ENCODE measurements at places on chromosomes 3 and 15.

DNA sequence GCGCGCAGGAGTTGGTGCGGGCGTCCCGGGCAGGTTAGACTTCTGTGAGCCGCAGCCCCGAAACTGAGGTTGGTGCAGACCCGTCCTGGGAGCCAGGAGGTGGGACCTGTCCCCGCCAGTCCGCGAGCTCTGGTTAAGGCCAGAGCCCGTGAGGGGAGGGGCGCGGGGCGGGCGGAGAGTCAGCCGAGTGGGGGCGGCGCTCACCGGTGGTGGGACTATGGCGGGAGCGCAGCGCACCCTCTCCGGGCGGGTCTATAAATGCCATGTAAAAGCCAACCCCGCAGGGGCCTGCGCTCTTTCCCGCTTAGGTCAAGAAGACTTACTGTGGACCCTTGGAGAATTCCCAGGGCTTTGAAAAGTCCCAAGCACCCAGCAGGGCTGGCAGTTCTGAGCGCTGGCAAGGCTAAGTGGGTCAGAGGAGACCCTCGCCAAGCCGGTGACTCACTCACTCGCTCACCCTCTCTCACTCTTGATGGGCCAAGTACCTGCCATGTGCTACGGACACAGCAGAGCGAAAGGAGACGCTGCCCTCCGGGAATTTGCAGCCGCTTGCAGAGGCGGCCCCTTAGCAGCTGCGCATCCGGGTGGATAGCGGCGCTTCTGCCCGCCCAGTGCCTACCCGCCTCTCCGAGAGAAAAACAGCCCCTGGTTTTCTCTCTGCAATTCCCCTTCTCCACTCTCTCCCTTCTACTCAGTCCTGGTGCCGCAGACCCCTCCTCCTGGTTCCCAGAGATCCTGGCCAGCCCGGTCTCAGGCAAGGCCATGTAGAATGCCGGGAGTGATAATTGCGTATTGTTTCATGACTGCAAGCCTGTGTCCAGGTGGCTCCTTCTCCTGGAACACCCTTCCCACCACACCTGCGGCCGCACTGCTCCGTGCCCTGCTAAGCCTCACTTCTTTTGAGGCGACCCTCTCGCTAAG is at the start of gene ALDH1L1:
TSS of gene ALDH1L1 (minus strand) at position 110 of the 921 bp plus-strand sequence. CDS start 19,607 bp downstream, outside the sequence.
- DNase-seq = no peak

DNA sequence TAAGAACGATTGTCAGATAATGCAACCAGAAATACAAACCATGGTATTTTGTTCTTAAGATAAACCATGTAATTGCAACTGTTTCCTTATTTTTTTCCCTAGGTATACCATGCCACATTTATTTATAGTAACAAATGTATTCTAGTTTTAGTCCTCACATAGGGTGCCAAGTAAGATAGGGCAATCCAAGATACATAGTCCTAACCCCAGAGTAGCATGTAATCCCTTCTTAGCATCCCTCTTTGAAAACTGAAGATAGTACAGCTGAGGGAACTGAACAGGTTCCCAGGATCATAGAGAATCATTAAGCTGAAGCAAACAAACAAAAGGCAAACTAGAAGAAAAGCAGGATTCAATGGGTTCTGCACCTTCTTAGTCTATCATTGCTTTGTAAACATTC is 24.8 kb downstream of the TRNT1 start:
- no peak for DNase-seq

GRCh38 chr3:153260681-153261080 is 98.7 kb downstream of the RAP2B start:
- no peak for DNase-seq

GRCh38 chr15:39031596-39031995 is 467.0 kb upstream of the RASGRP1 start:
- no peak for DNase-seq

DNA sequence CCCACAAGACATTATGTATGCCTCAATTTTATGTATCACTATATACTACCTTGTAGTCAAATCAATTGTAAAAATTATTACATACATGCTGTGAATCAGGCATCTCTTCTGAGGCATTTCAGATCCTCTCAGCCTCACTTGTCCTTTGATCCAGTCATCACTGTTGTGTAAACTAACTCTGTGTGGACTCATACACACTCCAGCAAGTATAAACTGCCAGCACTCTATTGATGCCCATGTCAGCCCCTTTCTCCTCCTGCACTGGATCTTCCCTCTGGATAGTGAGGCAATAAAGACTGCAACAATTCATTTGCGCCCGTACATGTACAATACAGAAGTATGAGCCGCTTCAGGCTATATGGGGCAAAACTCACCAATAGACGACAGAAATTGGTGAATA is 364.7 kb upstream of the TGFBR2 start:
- DNase-seq = no peak

DNA sequence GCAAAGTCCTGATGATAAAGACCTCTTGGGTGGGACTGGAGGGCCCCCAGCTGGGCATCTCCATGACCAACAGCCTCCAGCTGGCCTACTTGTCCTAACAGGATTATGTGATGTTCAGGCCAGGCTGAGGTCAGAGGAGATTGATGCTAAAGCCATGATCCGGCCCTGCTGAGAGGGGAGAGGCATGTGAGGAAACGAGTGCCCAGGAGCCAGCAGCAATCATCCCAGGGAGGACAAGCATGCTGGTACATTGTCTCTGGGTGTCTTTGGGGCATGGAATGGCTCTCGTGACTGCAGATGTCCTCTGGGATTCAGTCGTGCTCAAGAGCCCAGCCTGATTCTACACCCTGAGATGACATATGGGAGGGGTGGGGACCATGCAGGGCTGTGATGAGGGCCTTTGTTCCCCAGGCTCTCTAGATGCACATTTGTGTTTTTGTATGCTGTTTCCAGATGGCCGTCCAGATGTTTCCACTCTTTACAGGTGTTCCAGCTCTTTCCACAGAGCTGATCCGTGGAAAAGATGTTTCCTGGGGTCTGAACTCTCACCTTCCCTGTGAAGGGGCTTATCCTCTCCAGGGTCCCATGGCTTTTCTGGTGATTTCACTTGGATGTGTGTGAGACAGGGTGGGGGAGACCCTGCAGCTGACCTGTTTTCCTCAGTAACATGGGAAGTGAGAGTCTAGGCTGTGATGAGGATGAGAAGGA is 20.2 kb downstream of the SLC24A1 start:
- no peak for DNase-seq

DNA sequence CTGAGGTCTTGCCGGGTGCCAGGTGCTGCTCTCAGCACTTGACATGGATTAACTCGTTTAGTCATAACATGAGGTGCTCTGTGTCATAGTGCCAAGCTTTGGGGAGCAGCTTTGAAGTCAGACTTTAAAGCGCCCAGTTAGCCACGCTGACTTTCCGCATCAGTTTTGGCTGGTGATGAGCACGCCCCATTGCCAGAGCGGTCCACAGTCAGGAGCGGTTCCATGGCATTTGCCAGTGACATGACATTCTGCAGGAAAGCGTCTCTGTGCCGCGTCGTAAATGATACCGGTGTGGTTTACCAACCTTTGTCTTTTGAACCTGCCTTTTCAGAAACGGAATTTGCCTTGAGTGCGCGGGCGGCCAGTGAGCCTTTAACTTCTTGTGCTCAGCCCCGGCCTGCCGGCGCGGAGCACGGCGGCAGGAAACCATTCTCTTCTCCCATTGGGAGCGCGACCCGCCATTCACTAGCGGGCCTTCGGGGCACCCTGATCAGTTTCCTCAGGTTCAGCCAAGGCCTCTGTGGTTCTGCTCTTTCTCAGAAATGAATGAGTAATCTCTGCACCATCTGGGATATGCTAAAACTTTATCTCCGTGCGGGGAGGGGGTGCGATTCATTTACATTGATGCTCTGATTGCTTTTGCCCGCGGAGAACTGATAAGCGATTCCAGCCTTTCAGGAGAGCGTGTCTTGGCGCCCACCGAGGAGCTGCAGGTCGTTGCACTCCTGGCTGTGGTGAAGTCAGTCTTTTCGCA is 1.7 kb upstream of the SLC2A2 start:
- no peak for DNase-seq

GRCh38 chr15:66730168-66731021 is 28.4 kb downstream of the SMAD6 start:
- DNase-seq = no peak

DNA sequence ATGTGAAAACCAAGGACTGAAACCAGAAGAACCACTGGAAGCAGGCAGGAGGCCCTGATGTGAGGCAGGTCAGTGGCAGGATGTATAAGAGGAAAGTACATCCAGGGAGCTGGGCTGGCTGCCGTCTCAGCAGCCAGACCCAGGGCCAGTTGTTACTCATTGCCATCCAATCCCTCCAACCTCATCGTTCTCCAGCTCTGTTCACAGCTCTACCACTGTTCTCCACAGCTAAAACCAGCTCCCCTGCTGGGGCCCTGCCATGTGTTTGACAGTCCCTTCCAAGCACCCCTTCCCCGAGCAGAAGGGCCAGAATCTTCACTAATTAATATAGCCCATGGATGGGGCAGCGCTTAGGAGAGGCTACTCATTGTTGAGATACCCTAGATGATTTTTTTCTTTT is 206.6 kb downstream of the MECOM start:
- no peak for DNase-seq

DNA sequence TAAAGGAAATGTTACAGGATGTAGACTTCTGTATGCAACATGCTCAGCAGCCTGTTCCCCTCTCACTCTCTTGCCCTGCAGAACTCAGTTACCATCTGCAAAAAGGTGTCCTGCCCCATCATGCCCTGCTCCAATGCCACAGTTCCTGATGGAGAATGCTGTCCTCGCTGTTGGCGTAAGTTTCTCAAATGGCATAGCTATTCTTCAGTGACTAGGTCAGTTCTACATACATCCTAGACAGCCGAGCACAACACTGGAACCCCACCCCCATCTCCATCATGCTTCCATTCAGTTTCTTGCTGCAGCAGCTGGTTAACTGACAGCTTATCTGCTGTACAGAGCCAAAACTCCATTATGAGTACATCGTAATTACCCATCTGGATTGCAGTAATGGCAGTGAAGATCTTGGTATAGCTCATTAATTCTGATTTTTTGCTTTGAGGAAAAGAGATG is 4.5 kb downstream of the THBS1 start:
- no peak for DNase-seq

GRCh38 chr3:191762323-191762960 is 301.5 kb downstream of the PYDC2 start:
- peak; percentile 26 for DNase-seq

GRCh38 chr3:52247409-52248164 is 2.0 kb downstream of the PPM1M start:
- DNase-seq = no peak

- DNase-seq = no peak
These were observed 234.1 kb upstream of the FEZF2 start for GRCh38 chr3:62607287-62608029.

GRCh38 chr3:16255726-16256125 is 9.0 kb downstream of the DPH3 start:
- no peak for DNase-seq

- no peak for DNase-seq
These were observed 307.8 kb upstream of the TPRG1 start for GRCh38 chr3:188863999-188864406.

GRCh38 chr3:16801698-16802097 is 83.1 kb upstream of the PLCL2 start:
- no peak for DNase-seq

- no peak for DNase-seq
These were observed 69.8 kb downstream of the FGF7 start for GRCh38 chr15:49492830-49493229.

GRCh38 chr3:148106062-148106461 is 591.6 kb upstream of the AGTR1 start:
- DNase-seq = no peak

GRCh38 chr15:89068325-89068784 is 19.9 kb upstream of the ABHD2 start:
- DNase-seq = no peak

DNA sequence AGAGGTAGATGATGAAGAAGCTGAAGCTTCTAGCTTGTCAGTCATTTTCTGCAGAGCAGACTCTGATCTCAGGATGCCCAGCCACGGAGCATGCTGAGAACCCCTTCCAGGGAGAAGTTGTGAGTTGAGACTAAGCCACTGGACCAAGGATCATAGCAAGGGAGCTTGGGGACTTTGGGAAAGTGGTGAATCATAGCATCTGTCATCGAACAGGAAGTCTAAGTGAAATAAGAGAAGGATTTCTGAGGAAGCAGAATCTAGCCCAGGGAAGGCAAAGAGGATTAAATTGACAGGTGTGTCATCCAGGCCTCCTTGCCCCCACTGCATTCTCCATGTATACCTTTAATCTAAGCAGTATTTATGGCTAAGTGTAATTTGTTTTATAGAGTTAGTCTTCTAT is 71.8 kb upstream of the TMEM108 start:
- DNase-seq = no peak

DNA sequence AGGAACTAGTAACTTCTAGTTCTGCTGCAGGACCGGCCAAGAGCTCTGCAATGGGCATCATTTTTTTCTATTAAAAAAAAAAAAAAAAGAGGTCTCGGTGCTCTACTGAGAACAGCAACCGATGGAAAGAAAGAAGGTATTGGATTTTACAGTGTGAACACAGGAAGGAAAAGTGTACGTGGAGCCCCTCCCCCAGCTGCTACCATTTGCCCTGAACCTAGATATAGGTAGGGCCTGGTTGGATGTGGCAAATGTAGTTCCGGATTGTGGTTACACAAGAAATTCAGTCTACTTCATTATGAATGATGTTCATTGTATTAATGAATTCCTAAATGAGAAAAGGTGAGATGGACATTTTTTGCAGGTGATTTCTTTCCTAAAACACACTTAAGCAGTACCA is 17.9 kb upstream of the PPARG start:
- DNase-seq = no peak

GRCh38 chr15:94042180-94042928 is 189.0 kb upstream of the MCTP2 start:
- DNase-seq = no peak

GRCh38 chr3:119120480-119120879 is 25.5 kb upstream of the TEX55 start:
- no peak for DNase-seq

DNA sequence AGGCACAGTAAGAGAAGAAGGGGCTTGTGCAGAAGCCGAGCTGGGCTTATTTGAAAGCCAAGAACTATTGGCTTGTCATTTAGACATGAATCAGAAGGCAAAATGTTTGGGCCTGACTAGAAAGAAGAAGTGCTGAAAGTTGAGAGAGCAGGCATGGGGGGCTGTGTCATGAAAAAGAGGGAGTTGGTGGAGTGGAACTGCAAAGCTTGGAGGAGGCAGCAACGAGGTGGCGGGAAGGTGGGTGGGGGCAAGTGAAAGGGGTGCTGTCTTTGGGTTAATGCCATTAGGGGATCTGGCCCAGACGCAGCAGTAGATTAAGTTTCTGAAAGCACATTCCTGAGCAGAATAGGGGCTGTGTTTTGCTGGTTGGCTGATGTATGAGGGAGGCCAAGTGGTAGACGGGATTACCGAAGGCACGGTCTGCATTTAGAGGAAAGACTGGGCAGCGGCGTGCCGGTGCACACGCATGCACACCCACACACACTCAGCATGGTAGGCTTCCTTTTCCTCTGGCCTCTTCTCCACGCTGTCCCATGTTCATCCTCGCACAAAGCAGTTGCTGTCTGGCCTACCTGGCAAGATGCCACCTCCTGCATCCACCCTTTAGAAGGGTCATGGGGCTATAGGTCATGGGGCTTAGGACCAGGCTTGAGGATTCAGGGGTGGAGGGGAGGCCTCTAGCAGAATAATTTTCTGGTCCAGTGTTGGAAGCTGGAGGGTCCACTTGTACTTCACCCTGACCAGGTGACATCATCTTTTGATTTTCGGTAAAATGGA is 43.0 kb downstream of the BOC start:
- no peak for DNase-seq

GRCh38 chr15:29825227-29825626 is 3.0 kb upstream of the TJP1 start:
- no peak for DNase-seq

All from NCI-H460 (cell line).